ENCODE measurements at places on chromosomes 6 and 20.
A peak's percentile ranks its signal among the peaks of the same experiment; 100 is the strongest.

DNA sequence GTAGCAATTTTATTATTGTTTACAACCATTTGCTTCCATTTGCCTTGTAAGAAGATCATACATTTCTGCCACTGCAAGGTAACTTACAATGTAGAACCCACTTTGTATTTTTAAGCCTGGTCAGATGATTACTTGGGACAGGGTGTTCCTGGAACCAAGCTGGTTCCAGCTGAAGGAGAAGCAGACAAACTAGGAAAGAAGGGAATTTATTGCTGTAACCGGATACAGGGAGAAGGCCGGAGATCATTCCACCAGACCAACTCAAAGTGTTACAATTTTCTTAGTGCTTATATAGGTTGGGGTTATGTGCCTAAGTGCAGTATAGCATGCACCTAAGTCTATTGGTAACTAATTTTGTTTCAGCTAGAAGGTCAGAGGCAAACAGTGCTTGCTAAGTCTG is 104.4 kb downstream of the MANEA start:
- no peak for DNase-seq

GRCh38 chr6:77512554-77512953 is 49.3 kb upstream of the HTR1B start:
- DNase-seq, result no peak

- DNase-seq, result no peak
These were observed 424.8 kb downstream of the QKI start for GRCh38 chr6:163839296-163839695.

GRCh38 chr6:161029195-161029809 is 37.7 kb downstream of the MAP3K4 start:
- DNase-seq, result no peak

GRCh38 chr6:6758915-6759654 is 170.6 kb downstream of the LY86 start:
- DNase-seq, result no peak

- no peak for DNase-seq
These were observed 121.6 kb upstream of the KCNG1 start for GRCh38 chr20:51144476-51144875.

GRCh38 chr6:96929741-96930140 is 5.2 kb downstream of the KLHL32 start:
- DNase-seq, result no peak

DNA sequence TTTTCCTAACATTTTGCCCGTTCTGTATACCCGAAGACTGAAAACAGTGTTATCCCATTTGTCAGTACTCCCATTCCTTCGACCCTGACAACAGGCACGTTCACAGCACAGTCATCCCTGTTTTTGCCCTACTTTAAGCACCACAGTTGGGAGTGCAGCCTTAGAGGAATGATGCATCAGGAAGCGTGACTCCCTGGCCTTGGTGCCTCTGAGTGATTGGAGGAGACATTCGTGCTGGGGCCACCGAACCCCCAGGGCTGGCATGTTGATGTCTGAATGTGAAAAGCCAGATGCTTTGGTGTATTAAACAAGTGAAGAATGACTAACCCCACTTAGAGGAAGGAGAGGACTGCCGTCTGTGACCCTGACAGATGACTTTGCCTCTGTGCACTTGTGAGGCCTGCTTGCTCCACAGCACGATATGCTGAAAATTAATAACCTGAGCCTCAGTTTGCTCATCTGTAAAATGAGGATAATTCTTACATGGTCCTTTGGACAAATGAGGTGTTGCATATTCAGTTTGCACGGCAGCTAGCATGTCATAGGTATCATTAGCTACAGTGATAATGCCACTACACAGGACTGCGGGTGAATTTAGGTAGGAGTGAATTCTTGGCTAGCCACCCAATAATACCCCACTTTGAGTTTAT is 36.0 kb downstream of the STK35 start:
- DNase-seq, result no peak

GRCh38 chr6:7438011-7438410 is 48.4 kb downstream of the RIOK1 start:
- no peak for DNase-seq

GRCh38 chr6:138307816-138308730 is 69.6 kb upstream of the SMIM28 start:
- no peak for DNase-seq

GRCh38 chr6:54320871-54321270 is 12.6 kb downstream of the TINAG start:
- no peak for DNase-seq

GRCh38 chr6:32867022-32867477 is 13.1 kb downstream of the PSMB9 start:
- no peak for DNase-seq

GRCh38 chr6:125570526-125570925 is 178.9 kb upstream of the HEY2 start:
- no peak for DNase-seq

GRCh38 chr6:70371454-70372105 is 41.7 kb upstream of the FAM135A start:
- no peak for DNase-seq

DNA sequence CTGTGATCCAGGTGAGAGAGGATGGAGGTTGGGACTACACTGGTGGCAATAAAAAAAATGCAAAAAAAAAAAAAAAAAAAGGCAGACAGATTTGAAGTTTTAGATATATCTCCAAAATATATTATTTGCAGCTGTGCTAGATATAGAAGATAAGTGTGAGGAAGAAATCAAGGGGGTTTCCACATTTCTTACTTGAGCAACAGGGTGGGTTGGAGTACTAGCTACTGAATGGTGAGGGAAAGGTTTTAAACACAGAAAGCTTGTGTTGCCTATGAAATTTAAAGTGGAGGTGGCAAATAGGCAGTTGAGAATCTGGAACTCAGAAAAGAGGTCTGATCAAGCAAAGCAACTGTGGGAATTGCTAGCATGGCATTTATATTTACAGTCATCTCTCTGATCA is 59.9 kb upstream of the GNRH2 start:
- no peak for DNase-seq

DNA sequence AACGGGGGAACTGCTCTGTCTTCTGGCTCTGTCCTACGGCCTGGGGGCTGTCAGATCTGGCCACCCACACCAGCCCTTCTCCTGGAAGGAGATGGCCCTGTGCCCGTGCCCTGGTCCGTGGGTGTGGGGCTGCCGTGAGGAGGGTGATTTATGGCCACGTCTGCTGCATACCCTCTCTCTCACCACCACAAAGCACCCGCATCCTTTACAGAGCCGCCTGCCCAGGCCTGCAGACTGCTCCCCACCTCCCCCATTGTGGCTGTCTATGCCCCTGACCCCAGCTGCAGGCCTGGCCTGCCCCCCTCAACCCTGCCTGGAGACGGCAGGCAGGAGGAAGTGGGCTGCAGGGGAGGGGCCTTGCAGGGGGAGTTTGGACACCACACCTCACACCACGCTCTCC is 72.7 kb upstream of the GATA5 start:
- DNase-seq, result no peak

DNA sequence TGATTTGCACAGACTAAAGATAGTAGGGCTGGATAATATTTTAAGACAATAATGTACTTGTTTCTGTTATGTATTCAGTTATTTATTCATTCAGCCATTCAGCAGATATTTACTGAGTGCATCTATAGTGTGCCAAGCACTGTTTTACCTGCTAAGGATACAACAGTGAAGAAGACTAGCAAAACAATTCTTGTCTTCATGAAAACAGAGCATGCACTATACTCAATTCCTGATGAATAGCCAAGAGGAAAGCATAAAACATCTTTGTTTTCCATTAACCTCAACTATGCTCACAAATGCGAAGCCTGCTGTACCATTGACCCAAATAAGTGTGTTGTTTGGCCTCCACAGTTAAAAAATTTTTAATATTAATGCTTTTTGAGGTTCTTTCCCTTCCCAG is 436.7 kb downstream of the BCKDHB start:
- DNase-seq, result no peak

GRCh38 chr6:67952121-67952520 is 683.0 kb upstream of the ADGRB3 start:
- DNase-seq, result no peak

DNA sequence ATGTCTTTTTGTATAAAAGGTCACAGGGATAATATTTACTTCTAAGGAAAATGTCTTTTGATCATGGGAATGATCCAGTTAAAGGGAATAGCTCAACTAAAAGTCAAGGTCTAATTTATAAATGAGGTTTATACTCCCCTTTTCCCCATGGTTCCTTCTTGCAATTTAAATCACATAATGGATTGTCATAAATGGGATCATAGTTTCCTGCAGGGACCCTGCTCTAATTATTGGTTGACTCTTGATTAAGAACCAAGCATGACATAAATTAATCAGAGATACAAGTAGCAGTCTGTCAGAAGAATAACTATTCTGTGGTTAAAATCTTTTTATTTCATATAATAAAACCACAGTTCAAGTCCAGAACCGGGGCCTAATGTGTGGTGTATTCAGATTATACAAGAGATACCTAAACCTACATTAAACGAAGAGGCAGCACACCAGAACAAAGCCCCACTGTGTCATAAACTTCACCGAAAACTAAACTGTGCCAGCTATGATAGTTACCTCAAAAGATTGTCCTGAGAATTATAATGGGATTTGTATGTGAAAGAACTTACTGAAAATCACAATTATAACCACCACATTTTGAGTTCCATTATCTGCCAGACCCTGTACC is 43.0 kb upstream of the CD83 start:
- no peak for DNase-seq

DNA sequence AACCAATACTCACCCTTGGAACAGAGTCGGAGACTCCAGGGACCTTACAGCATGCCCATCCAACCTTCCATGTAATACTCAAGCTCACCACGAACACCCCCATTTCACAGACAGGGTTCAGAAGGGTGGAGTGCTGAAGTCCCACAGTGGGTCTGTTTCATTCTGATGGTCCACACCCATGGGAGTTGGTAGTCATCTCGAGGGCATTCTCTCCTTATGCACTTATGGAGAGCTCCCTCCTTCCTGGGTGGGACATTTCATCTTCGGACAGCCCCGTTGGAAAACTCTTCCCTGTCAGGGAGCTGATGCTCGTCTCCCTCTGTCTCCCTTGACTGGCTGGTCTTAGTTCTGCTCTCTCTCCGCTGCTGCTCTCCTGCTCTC is 38.9 kb downstream of the COX4I2 start:
- DNase-seq, result no peak

DNA sequence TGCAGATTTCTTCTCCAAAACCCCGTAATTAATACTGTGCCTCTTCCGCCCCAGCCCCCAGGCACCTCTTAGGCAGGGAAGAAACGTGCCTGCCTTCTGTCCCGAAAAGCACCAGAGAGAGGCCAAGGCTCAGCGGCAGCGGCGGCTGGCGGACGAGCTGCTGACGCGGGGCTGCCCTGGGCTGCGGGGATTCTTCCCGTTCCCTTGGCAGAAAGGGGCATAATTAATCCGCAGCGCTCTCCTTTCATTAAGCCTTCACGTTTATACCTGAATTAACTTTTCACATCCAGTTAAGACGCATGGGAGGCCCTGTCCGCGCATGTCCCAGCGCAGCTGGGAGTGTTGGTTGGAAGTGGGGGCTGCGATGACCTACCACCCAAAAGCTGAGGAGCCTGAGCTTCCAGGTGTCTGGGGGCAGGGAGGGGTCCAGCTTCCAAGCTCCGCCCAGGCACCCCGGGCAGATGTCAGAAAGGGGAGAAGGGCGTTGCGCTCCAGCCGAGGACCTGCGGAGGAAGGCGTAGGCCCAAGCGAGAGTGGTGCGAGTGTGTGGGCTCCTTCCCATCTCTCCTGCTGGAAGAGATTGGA is 167.4 kb upstream of the LRFN2 start:
- no peak for DNase-seq

- no peak for DNase-seq
These were observed 288.5 kb downstream of the PRL start for GRCh38 chr6:22008248-22008836.

- no peak for DNase-seq
These were observed 39.6 kb downstream of the SHLD1 start for GRCh38 chr20:5789827-5790226.

- peak; percentile 92 for DNase-seq
These were observed 24.8 kb downstream of the C6orf15 start for GRCh38 chr6:31087494-31088089.

- DNase-seq, result no peak
These were observed 65.2 kb downstream of the STX11 start for GRCh38 chr6:144215402-144215931.

DNA sequence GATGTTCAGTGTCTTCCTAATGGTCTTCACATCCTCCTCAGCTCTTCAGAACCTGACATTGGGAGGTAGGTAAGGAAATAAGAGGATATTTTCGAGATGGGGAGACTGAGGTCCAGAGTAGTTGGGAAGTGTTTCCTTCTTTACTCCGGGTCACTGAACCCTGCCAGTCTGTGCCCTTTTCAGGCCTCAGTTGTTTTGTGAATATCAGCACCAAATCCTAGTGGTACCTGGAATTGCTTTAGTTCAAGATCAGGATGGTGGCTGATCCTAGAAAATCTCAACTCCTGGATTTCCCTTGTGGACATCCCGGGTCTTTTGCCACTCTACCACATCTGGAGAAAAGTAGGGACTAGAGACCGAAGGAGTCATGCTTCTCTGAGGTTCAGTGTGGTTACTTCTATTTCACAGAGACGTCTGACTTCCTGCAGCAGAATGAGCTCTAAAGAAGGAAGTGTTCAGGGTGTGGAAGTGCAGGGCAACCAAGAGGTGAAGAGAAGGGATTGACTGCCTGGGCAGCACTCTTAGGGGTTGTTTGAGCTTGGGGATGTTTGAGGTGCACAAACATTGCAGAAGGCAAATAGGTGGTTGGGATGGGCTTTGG is 995 bp downstream of the STK4 start:
- DNase-seq, result peak; percentile 39

DNA sequence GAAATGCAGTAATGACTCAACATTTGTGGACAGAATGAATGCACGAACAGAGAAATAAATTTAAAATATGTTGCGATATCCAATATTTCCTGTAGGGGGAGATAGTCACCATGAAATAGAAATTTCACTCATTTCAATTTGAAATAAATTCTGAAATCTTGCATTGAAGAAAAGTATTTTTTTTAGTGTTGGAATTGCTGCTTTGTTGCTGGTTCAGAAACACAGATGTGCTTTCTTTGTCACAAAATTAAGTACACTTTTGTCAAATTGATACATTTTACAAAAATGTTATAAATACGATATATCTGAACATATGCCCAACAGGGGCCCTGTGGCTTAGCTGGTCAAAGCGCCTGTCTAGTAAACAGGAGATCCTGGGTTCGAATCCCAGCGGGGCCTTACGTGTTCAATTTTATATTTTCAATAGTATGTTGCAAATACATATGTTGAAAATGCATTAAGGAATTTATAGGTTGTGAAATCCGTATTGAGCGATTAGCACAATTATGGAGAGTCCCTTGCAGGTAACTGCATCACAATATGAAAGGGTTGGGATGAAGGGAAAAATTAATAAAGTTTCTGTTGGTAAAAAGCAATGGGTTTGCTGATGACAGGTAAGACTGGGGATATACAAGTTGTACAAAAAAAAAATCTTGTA is 85.4 kb upstream of the PRSS16 start:
- DNase-seq, result no peak

Measured in activated CD4-positive, alpha-beta T cell treated with anti-CD3 and anti-CD28 coated beads, Interleukin-2, amount 50 U/mL, for 24 hours (primary cell).